ENCODE measurements at places on chromosomes 13 and 19. TPM values are rescaled to one million over a fixed set of nuclear protein-coding genes. Genes with fewer than 3 reads are reported as not detected.
A peak's percentile ranks its signal among the peaks of the same experiment; 100 is the strongest.

Gene SOX1
- not detected for total RNA-seq

Gene RUBCNL
- total RNA-seq = 0.97 TPM

Gene MBOAT7
- total RNA-seq = 73.4 TPM

DNA sequence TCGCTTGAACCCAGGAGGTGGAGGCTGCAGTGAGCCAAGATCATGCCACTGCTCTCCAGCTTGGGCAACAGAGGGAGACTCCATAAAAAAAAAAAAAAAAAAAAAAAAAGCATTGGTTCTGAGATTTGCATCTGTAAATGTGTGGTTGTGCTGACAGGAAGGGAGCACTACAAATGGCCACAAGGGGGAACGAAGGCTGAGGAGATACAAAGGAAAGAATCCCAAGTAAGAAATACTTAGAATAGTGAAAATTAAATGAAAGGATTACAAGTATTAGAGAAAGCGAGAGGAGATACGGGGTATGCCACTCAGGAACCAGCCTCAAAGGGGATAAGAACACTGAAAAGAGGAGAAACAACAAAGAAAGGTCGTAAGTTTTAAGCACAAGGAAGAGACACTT lies 284.9 kb downstream of the KLF12 start:
- DNase-seq = peak; percentile 44

GRCh38 chr19:54430306-54431254 lies 15.3 kb downstream of the TTYH1 start:
- peak; percentile 49 for DNase-seq

GRCh38 chr19:54364775-54365257 lies at the start of gene LAIR1:
TSS of gene LAIR1 (minus strand) at chr19:54364931. CDS start at chr19:54364804, 127 bp downstream.
- DNase-seq = no peak

DNA sequence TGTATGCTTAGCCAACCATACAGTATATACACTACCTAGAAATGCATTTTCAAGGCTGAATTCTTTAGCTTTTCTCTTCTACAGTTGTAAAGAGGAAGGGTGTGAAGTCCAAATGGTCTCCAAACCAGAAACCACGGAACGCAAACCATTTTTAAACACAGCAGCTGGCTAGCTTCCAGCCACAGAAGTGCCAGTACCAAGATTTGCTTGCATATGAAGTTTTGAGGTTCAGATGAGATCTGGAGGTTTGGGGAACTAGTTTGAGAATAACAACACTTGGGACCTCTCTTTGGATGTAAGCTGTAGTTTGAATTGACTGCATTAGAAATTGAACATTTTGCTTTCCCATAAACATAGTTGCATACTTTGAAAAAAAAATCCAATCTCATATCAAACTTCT lies 1243.5 kb downstream of the EFNB2 start:
- DNase-seq = no peak

GRCh38 chr19:17910791-17911360 lies 21.9 kb upstream of the CCDC124 start:
- DNase-seq = no peak

- no peak for DNase-seq
Observed at GRCh38 chr19:10339380-10339960, at the start of gene ICAM3. TSS of gene ICAM3 (minus strand) at chr19:10339624. CDS start at chr19:10339614, 10 bp downstream.

DNA sequence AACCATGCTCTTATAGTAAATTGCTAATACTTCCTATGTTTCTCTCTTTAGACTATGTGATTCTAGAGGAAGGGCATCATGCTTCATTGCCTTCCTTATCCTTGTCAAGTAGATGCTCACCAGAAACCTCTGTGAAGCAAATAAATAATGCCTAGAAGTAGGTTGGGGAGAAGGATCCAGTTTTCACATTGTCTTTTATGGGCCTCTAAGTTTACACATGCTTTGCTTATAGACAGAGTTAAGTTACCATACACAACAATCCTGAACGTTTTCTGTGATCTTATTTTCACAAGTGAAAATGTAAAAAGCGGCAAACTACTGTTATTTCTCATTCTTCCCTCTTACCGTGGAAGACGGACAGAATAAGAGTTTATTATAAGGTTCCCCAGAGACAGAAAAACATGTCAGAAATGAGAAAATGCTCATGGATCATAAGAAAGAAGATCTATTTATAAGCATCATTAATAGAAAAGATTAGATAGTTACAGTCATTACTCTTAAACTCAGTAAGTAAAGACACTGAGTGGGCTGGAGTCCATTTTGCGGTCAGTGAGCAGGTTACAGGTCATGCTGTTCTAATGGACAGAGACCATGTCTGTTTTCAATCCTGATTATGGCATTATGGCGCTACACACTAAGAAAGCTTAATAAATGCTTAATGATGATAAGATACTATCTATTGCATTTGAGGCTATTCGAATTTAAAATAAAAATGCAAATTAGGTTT lies 723.9 kb downstream of the PCDH9 start:
- DNase-seq = peak; percentile 29

DNA sequence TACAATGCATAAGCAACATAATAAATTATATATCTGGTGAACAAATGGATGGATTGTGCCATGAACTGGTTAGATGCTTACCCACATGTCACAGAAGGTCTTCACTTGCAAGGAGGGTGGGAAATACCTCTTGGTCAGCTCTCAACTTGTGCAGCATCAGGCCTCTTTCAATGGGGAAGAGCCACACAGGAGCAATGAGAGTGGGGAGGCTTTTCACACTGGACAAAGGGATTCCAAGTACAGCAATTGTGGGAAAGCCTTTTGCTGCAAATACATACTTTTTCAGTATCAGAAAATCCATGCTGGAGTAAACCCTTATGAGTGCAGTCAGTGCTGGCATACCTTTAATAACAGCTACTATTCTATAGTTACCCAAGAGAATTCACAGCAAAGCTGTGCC lies 11.8 kb upstream of the ZNF543 start:
- DNase-seq = no peak

GRCh38 chr19:35006342-35006998 lies 6.3 kb downstream of the GRAMD1A start:
- DNase-seq = peak; percentile 57

DNA sequence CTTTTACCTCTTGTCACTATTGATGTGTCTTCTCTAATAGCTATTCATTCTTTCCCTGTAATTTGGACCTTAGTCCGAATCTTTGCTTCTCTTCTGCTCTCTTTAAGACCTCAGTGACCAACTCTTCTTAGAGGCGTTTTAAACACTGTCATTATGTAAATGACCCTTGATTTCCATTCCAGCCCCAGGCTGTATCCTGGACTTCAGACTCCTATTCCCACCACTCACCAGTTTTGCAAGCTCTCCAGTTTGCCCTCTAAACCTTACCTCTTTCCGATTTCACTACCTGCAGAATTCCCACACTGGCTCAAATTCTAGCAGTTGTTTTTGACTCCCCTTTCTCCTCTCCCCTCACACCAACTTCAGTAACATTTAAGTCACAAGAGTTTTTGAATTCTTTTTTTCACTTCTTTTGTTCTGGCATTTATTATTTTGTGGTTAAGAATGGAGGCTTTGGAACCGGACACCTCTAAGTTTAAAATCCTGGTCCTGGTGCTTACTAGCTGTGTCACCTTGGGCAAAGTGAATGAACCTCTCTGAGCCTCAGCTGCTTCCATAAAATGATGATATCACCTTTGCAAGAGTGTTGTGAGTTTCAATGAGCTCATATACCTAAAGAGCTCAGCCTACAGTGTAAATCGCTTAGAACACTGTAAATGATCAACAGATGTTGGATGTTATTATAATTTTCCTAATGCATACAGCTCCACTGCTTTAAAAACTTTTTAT lies 13.6 kb upstream of the HMGB1 start:
- no peak for DNase-seq

GRCh38 chr13:80441968-80442367 lies 101.0 kb upstream of the SPRY2 start:
- DNase-seq = no peak

DNA sequence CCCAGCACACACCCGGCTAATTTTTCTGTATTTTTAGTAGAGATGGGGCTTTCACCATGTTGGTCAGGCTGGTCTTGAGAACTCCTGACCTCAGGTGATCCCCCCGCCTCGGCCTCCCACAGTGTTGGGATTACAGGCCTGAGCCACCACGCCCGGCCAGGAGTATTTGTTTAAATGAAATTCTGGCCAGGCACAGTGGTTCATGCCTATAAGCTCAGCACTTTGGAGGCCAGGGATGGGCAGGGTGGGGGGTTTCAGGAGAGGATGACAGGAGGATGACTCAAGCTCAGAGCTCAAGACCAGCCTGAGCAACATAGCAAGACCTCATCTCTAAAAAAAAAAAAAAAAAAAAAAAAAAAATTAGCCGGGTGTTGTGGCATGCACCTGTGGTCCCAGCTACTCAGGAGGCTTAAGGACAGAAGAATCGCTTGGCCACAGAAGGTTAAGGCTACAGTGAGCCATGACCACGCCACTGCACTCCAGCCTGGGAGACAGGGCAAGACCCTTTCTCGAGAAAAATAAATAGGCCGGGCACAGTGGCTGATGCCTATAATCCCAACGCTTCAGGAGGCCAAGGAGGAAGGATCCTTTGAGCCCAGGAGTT lies 8.2 kb upstream of the DHDH start:
- DNase-seq = peak; percentile 77

- peak; percentile 78 for DNase-seq
Observed at GRCh38 chr13:44243198-44243857, 130.3 kb upstream of the SERP2 start.
